ENCODE measurements at places on chromosomes 16 and 17. TPM values are rescaled to one million over a fixed set of nuclear protein-coding genes. Genes with fewer than 3 reads are reported as not detected.

DNA sequence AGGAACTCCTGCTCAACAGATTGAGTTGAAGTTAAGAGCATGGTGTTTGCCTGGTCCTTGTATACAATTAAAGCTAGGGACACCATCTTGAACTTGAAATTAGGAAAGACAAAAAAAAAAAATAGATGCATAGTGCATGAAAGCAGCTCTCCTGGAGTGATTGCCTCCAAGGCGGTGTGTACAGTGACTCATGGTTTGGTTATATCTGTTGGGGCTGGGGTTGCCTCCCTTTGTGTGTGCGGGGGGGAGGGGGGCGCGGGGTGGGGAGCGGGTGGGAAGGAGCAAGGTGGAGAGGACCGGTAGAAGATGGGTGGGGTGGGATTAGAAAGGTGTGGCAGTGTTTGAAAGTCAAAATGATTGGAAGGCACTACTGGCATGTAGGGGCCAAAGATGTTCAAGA lies 3.4 kb downstream of the TMED6 start:
- no peak for DNase-seq

TERB1 gene
- polyA plus RNA-seq: not detected

DNA sequence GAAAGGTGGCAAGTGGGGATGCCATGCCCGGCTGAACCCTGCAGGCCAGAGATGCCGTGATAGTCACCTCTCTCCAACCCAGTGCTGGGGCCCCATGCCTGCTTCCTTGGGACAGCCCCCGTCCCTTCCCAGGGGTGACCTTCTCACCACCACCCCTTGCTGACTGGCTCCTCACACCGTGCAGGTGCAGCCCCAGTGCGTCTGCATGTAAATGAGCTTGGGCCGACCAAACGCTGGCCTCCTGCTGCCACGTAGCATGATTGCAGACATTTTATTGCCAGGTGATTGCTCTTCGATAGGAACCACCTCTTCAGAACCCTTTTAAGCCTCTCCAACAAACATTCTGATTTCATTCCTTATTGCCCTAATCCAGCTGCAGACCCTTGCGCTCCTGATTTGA lies 32.5 kb downstream of the ASIC2 start:
- no peak for DNase-seq

- no peak for DNase-seq
Measured at GRCh38 chr16:24689128-24689527, 40.3 kb upstream of the TNRC6A start.

DNA sequence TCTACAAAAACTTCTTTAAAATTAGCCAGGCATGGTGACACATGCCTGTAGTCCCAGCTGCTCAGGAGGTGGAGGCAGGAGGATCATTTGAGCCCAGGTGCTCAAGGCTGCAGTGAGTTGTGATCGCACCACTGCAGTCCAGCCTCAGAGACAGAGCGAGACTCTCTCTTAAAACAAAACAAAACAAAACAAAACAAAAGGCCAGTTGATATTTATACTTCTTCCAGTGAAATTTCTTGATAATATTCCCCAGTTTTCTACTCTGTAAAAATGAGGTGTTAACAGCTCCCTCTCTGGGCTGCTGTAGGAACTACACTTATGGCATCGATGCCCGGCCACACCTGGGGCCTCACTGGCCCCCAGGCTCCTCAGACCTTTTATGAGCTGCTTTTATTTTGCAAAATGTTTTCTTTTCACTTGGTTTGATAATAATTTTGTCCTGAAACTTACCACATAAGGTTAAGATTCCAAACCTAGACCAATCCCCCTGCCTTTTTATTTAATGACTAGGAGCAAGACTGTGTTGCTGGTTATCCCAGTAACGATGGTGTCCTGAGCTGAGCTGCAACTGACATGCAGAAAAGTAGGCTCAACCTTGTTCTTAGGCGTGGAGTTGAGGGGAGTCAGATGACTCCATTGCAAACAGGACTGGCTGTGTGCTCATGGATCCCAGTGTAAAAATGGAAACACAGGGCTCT lies 17.6 kb downstream of the MAPK8IP3 start:
- DNase-seq: no peak

NOS2 gene
- 6.5 TPM for polyA plus RNA-seq

- no peak for DNase-seq
Measured at GRCh38 chr16:13829697-13830299, 90.2 kb upstream of the ERCC4 start.

- peak; percentile 61 for DNase-seq
Measured at GRCh38 chr16:84052071-84052622, 9.6 kb upstream of the SLC38A8 start.

GRCh38 chr16:2468725-2469398 lies 2.2 kb upstream of the NTN3 start:
- DNase-seq: no peak

- DNase-seq: no peak
Measured at GRCh38 chr17:74259667-74260524, 14.1 kb upstream of the DNAI2 start.

Data from sigmoid colon (tissue), 7 donors.